ENCODE measurements at places on chromosomes 4 and X.

GRCh38 chr4:130576218-130576617 lies 1480.3 kb downstream of the C4orf33 start:
- DNase-seq: no peak

GRCh38 chr4:48252313-48252712 lies 17.3 kb downstream of the TEC start:
- no peak for DNase-seq

- peak; percentile 68 for DNase-seq
Observed at GRCh38 chr4:71550220-71551165, 211.7 kb downstream of the SLC4A4 start.

- DNase-seq: peak; percentile 60
Observed at GRCh38 chr4:41507291-41507947, 30.5 kb upstream of the LIMCH1 start.

DNA sequence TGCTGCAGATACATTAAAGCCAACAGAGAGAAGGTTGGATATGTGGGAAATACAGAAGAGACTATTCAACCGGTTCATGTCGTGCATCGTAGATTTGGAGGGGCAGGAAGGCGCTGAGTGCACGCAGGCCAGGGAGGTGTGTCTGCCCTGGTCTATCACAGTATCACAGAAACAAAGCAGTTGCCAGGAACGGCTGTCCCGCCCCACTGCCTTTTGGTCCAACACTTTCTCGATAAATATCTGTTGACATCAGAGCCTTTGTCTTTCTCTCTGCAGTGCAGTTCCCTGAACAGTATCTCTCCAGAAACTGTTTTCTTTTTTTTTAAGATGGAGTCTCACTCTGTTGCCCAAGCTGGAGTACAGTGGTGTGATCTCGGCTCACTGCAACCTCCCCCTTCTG lies 151.1 kb upstream of the BCOR start:
- DNase-seq: no peak

GRCh38 chr4:67550451-67550850 lies 5.1 kb upstream of the CENPC start:
- no peak for DNase-seq

DNA sequence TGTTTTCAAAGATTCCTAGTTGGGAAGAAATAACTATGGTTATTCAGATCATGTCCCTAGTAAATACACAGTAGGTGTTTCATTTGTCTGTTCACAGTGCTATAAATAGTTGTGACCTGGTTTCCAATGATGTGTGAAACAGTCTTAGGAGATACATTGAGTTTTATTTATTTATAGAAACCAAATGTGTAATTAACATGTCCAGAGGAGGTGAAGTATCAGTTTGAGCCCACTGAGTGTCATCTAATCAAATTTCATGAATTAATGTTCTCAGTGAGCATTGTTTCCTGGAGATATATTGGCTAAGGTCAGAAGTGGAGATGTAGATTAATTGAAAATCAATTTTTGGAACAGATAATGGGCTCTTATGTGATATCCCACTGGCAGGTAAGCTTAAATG lies 996.3 kb downstream of the FSTL5 start:
- no peak for DNase-seq

DNA sequence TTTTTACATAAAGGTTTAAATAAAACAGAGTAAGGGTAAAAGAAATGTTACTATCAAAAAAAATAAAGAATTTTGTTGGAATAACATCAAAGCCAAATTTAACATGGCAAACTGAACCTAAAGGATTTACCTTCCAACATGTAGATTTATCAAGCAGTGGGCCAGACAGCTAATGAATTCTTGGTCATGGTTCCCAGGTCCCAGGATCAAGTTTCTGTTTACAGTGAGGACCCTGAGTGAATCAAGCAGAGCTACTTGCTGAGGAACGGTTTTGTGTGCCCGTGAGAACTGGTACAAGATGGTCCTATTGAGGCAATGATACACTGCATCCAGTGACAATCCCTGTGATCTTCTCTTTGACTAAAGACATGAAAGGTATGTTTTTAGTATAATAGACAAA lies 157.1 kb downstream of the CDS1 start:
- no peak for DNase-seq

- no peak for DNase-seq
Observed at GRCh38 chr4:15427161-15427560, 672 bp upstream of the C1QTNF7 start.

GRCh38 chrX:64198036-64198435 lies 7.5 kb downstream of the AMER1 start:
- DNase-seq: no peak

- DNase-seq: peak; percentile 38
Observed at GRCh38 chr4:148515248-148515647, 73.0 kb upstream of the NR3C2 start.

- peak; percentile 35 for DNase-seq
Observed at GRCh38 chr4:119536572-119537528, 91.8 kb downstream of the PDE5A start.

- no peak for DNase-seq
Observed at GRCh38 chr4:3607690-3608552, 75.7 kb upstream of the LRPAP1 start.

DNA sequence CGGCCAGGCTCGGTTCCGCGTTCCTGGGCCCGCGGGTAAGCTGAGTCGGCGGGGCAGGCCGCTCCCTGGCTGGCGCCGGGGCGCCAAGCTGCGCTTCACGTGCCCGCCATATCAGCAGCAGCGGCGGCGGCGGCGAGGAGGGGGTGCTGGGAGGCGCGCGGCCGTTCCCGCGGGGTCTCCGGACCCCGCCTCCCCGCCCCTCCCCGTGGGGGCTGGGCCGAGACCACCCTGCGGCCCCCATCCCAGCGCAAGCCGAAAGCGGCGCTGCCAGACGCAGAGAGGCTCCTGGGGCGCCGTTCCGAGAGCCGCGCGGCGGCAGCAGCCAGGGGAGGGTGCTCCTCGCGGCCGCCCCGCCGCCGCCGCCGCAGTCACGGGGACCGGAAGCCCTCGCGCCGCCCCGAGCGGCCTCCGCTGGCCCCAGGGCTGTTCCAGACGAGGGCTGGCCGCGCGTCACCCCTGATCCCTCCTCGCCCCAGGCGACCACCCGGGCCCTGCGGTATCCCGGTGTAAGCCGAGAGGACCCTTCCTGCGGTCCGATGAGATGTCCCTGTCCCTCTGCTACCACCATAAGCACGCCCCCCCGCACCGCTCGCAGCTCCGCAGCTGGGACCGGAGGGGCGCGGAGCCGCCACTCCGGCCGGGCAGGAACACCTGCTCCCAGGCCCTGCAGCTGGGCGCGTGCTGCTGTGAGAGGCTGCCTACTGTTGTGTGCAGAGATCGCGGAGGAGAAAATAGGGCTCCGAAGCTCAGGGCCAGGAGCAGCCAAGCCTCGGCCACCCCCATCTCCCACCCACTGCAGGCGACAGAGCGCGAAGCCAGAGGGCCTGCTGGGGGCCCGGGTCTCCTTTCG lies 7.5 kb upstream of the BCOR start:
- no peak for DNase-seq
